Endodermal cell (in vitro differentiated cells): ENCODE measurements at places on chromosomes 6 and 20. TPM values are rescaled to one million over a fixed set of nuclear protein-coding genes. Genes with fewer than 3 reads are reported as not detected.

DNA sequence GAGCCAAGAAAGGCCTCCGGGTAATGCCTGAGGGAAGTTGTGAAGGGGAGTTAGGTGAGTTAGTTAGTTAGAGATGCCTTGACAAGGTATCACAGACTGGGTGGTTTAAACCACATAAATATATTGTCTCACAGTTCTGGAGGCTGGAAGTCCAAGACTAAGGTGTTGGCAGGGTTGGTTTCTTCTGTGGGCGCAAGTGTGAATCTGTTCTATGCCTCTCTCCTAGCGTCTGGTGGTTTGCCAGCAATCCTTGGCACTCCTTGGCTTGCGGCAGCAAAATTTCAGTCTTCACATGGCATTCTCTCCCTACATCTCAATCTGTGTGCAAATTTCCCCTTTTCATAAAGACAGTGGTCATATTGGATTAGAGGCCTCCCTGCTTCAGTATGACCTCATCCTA lies 29.7 kb upstream of the RANBP9 start:
- no peaks in the 10 kb centered on the region for H3K27me3 ChIP-seq
- no peaks in the 10 kb centered on the region for H3K36me3 ChIP-seq
- DNase-seq: no peak

- H3K36me3 ChIP-seq: peaks cover 25% of the 10 kb centered on the region
- H3K27me3 ChIP-seq: no peaks in the 10 kb centered on the region
- no peak within 1 kb of the TSS for H3K27ac ChIP-seq
- H3K4me3 ChIP-seq: no peak within 1 kb of the TSS
- peak; percentile 77 for DNase-seq
Observed at GRCh38 chr6:31878726-31879125, at the start of gene SLC44A4. Gene SLC44A4, minus strand, starts transcription at chr6:31878997. Its CDS starts 17 bp downstream, at chr6:31878980.

DNA sequence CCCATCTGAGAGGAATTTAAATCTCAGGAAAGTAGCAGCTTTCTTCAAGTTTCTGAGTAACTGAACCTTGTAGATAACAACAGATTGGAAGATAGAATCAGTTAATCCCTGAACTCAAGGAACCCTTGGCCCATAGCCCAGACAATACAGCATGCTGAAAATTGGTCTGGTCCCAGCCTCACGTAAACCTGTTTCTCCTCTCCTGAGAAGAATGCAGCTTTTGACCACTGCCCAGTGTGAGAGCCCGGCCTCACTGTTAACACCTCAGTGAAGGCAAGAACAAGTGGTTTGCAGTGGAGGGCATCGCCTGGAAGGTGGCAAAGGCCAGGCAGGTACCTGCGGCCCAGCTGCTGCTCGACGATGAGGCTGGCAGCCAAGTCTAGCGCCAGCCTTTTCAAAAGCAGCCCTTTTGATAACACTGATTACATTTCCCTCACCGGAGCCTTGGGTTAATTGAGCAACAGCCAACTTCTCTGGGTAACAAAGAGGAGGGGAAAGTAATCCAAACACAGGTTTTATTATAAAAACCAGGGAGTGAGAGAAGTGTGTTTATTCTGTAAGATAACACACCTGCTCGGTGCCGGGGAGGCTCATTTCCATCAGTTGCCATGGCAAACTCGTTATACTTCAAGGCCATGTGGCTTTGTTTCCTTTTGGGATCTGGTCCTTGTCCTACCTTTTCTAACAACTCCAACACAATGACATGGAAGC lies 54.0 kb downstream of the TRAF3IP2 start:
- H3K27ac ChIP-seq: peak overlapping the region; percentile 82
- no peaks in the 10 kb centered on the region for H3K36me3 ChIP-seq
- peaks cover 29% of the 10 kb centered on the region for H3K4me1 ChIP-seq
- H3K27me3 ChIP-seq: no peaks in the 10 kb centered on the region
- DNase-seq: peak; percentile 63

DNA sequence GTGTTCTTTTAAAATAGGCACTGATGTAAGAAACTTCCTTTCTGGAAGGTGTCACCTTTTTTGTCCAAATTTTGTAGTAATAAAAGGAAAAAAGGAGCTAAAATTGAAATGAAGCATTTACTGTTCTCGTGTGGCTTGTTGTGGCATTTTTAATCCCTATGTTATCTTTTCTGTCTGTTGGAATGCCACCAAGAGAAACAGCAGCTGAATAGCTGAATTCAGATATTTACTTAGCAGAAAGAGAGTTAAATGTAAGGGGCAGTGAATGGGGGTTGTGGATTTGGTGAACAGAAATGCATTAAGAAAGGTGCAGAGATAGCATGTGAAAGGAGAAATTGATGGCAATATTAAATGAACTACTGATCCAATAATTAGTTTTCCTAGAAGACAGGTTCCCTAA lies 573.6 kb upstream of the EPHA7 start:
- H3K4me3 ChIP-seq: no peak overlapping the region
- DNase-seq: no peak
- no peak overlapping the region for H3K27ac ChIP-seq
- H3K4me1 ChIP-seq: peaks cover 7% of the 10 kb centered on the region
- H3K36me3 ChIP-seq: no peaks in the 10 kb centered on the region

- no peak overlapping the region for H3K27ac ChIP-seq
- no peak for DNase-seq
- no peak overlapping the region for H3K4me3 ChIP-seq
- H3K4me1 ChIP-seq: no peaks in the 10 kb centered on the region
Observed at GRCh38 chr20:42862446-42862845, 327.3 kb downstream of the PTPRT start.

DNA sequence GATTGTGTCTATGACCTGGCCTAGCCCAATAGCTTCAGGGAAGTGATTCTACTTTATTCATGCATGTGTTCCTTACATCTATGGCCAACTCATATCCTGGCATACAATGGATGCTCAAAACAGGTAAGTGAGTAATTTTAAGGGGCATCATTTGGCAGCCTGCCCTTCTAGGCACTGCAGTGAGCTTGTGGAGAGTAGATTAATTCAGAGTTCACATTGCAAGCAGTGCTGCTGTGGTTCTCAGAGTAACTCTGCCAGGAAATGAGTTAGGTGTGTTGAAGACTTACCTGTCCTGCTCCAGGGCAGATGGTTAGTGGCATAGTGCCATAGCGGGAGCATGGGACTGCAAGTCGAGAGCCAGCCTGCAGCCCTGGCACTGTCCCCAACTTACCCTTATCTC lies 158.0 kb downstream of the SCP2D1 start:
- H3K4me1 ChIP-seq: no peaks in the 10 kb centered on the region
- H3K27me3 ChIP-seq: no peaks in the 10 kb centered on the region
- no peak overlapping the region for H3K27ac ChIP-seq
- no peak overlapping the region for H3K4me3 ChIP-seq
- no peaks in the 10 kb centered on the region for H3K36me3 ChIP-seq

DNA sequence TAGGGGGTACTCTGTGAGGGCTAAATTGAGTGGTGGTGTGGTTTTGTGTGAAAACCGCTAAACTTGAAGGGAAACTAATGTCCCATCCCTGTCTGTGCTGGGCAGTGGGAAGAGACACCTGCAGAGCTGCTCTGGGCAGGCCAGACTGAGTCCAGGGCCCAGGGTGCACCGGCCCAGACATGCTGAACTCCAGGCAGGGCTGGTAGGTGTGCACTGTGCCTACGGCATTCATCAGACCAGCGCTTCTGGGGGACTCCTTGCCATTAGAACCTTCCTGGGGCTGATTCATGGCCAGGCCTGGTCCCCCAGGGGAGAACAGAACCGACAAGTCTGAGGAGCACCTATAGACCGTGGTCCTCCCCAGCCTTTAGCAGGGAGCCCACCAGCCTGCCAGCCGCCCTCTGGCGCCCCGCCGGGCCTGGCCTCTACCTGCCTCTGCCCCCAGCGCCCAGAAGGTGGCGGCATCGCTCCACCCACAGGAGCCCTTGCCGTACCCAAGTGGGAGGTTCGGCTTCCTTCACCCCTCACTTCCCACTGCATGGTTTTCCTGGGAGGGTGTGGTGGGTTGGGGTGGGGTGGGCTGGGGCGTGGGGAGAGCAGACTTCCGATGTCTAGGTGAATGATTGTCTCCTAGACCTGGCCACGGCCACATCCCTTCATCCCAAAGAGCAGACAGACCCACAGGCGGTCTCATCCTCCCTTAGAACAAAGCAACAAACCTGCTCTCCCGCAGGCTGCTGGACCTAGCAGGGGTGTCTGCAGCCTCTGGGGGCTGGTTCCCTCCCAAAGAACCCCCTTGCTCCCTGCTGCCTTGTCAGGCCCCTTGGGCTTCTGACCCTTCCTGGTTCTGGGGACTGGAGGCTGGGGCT lies 15.5 kb downstream of the CCDC167 start:
- peaks cover 25% of the 10 kb centered on the region for H3K4me1 ChIP-seq
- DNase-seq: peak; percentile 92
- H3K4me3 ChIP-seq: no peak overlapping the region
- H3K27me3 ChIP-seq: no peaks in the 10 kb centered on the region
- peaks cover 40% of the 10 kb centered on the region for H3K36me3 ChIP-seq
- no peak overlapping the region for H3K27ac ChIP-seq

DNA sequence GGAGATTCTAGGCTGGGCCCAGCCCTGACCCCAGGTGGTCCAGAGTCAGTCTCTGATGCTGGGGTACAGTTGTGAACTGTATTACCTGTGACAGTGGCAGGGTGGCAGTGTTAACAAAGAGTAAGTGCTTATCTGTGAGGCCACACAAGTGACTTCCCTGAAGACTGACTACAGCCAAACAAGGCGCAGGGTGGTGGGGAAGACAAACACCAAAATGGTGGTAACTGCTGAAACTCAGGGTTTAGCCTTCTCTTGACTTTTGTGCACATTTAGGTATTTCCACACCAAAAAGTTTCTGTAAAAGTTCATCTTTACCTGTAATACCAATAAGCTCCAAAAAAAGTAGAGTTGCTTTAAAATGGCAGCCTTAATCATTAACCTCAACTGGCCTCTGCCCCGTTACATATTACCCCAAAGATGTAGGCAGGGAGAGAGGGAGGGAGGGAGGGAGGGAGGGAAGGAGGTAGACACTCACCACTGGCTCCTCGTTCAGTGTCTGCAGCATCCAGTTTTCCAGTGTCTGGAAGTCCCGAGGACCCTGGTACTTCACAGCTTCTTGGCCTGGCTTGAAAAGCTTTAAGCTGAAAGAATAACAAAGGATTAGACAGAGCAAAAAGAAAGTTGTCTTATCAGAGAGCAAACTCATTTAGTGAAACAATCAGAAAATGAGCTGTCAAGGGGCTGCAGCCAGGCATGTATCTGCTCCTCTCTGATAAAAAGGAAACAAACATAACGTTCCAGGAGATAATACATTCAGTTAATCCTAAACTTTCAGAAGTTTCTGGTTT lies 11.3 kb downstream of the TXNDC5 start:
- no peak overlapping the region for H3K4me3 ChIP-seq
- no peaks in the 10 kb centered on the region for H3K4me1 ChIP-seq
- peaks cover 93% of the 10 kb centered on the region for H3K27me3 ChIP-seq
- peaks cover 80% of the 10 kb centered on the region for H3K36me3 ChIP-seq

- H3K27ac ChIP-seq: no peak overlapping the region
- H3K36me3 ChIP-seq: no peaks in the 10 kb centered on the region
- DNase-seq: no peak
- H3K27me3 ChIP-seq: no peaks in the 10 kb centered on the region
Observed at GRCh38 chr6:163776906-163777686, 362.6 kb downstream of the QKI start.

GRCh38 chr6:156924246-156924645 lies 147.1 kb downstream of the ARID1B start:
- no peak overlapping the region for H3K4me3 ChIP-seq
- no peaks in the 10 kb centered on the region for H3K36me3 ChIP-seq
- DNase-seq: no peak
- H3K27ac ChIP-seq: no peak overlapping the region
- peaks cover 6% of the 10 kb centered on the region for H3K4me1 ChIP-seq

- DNase-seq: no peak
- no peaks in the 10 kb centered on the region for H3K27me3 ChIP-seq
- H3K27ac ChIP-seq: no peak overlapping the region
- no peak overlapping the region for H3K4me3 ChIP-seq
- peaks cover 4% of the 10 kb centered on the region for H3K4me1 ChIP-seq
Observed at GRCh38 chr6:75611011-75611701, 9.5 kb downstream of the SENP6 start.

GRCh38 chr6:112335736-112336135 lies 11.4 kb upstream of the RFPL4B start:
- H3K27ac ChIP-seq: peak overlapping the region; percentile 30
- no peaks in the 10 kb centered on the region for H3K36me3 ChIP-seq
- no peaks in the 10 kb centered on the region for H3K4me1 ChIP-seq
- no peak overlapping the region for H3K4me3 ChIP-seq

DNA sequence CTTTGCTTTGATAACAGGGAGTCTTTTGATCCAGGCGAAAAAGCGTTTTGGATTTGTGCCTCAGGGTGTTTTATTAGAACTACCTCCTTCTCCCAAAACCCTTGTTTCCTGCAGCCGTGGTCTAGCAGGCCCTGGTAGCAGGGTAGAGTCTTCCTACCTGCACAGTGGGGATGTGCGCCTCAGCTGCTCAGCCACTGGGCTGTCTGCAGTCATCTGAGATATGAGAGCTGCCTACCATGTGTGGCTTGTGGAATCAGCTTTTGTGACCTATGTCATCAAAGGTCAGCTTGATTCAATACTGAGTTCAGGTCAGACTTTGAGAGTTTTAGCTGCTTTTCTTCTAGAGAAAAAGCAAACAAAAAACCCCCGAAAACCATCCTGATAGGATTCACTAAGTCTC lies 279.5 kb downstream of the CLIC5 start:
- H3K36me3 ChIP-seq: no peaks in the 10 kb centered on the region
- no peak overlapping the region for H3K27ac ChIP-seq
- DNase-seq: no peak
- H3K27me3 ChIP-seq: no peaks in the 10 kb centered on the region
- H3K4me3 ChIP-seq: no peak overlapping the region

DNA sequence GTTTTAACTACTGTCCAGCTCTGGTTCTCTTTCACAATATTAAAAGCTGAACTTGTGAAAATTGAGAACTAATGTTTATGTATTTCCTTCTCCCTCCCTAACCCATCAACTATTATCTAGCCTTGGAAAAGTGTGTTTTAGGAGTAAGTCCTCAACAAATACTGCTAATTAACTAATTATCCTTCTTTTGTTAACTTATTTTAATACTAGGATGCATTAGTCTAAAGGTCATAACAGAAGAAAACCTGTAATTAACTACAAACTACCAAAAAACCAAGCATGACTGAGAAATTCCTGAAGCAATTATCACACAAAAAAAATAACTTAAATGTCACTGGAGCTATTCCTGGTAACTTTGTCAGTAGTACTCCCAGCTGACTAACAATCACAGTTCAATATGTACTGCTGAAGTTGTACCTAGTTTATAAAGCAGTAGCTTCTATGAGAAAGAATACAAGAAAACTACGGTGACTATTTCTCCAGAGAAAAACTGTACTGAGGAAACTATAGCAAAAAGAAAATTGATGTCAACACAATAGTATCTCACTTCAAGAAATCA lies 301.9 kb downstream of the LAMA2 start:
- H3K4me1 ChIP-seq: no peaks in the 10 kb centered on the region
- H3K4me3 ChIP-seq: no peak overlapping the region
- no peaks in the 10 kb centered on the region for H3K27me3 ChIP-seq
- H3K27ac ChIP-seq: no peak overlapping the region
- H3K36me3 ChIP-seq: no peaks in the 10 kb centered on the region
- no peak for DNase-seq

ACTL10 gene
- total RNA-seq: 0.42 and 0.45 TPM in 2 replicates

SLC22A2 gene
- 0.88 to 1.1 TPM (median 1.00 TPM) in 3 replicates for total RNA-seq

BPIFB1 gene
- total RNA-seq: 0.24 TPM in 1 of 3 replicates, not detected in the others

TBX18 gene
- total RNA-seq: 1.3 and 1.5 TPM in 2 replicates

MSH5 gene
- 52.0 to 65.4 TPM (median 57.2 TPM) in 3 replicates for total RNA-seq

SIM1 gene
- 0.07 to 0.25 TPM (median 0.14 TPM) in 3 replicates for total RNA-seq
